ENCODE measurements at places on chromosomes 1 and 21.

DNA sequence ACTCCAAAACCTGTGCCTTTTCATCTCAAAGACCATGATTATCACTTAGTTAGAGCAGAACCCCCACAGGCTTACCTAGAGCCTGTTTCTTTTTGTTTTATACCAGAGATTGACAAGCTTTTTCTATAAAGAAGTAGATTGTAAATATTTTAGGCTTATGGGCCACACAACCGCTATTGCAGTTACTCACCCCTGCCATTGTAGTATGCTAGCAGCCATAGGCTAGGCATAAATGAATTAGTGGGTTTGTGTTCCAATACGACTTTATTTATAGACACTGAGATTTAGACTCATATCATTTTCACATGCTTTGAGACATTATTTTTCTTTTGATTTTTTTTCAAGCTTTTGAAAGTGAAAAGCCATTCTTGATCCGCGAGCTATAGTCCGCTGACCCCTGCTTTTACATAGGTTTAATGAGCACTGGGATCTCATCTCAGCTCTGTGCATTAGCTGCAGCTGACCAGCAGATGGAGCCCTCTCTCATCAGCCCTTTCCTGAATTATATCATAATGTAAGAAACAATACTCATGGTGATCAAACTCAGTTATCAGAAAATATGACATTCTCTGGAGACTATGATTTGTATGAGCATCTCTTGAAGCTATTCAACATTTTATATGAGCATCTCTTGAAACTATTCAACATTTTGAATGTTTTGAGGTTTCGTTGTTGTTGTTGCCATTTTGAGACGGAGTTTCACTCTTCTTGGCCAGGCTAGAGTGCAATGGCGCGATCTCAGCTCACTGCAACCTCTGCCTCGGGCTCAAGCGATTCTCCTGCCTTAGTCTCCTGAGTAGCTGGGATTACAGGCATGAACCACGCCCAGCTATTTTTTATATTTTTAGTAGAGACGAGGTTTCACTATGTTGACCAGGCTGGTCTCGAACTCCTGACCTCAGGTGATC is 111.9 kb upstream of the L1TD1 start:
- DNase-seq = no peak

DNA sequence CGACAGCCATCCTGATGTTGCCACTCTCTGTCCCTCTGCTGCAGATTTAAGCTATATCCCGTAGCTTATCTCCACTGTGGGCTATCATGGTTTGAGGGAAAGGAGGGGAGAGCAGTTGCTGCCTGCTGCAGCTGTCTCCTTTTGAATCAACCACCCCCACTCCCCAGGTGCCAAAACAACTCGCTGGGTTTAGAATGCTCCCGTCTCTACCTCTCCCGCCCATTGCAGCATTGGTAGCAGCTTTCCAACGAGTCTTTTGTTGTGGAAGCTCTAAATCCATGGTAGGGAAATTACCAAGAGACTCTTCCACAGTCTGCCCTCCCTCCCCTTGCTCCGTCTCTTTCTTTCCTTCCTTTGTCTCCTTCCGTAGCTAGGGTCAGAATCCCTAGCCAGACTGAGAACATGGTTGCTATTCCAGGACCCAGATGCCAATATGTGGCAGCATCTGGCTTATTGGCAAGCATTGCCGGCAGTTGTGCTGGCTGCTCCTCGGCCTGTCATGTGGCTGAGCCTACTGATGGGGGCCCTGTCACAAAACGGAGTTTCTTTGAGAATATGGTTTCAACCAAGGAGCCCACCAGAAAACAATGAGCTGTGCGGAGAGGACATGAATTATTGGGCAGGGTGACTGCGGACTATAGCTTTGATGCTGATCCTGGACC is 230.7 kb downstream of the RPS6KC1 start:
- no peak for DNase-seq

- DNase-seq = no peak
Observed at GRCh38 chr1:11955221-11955620, 20.7 kb downstream of the PLOD1 start.

DNA sequence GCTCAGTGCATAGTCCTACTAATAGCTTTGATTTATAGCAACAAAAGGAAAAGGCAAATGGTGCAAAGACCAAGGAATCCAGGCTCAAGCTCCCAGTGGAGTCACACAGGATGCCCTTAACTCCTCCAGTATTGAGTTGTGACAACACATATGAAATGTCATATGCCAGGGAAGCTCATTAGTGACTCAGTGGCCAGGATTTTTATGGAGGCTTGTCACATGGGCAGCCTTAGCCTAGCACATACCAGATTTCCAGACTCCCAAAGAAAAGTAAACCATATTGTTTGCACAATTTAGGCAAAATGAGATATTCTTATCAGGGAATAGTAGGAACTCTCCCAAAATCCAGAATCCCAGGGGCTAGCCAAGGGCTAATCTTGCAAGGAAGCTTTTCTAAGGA is 129.2 kb downstream of the MAGI3 start:
- no peak for DNase-seq

DNA sequence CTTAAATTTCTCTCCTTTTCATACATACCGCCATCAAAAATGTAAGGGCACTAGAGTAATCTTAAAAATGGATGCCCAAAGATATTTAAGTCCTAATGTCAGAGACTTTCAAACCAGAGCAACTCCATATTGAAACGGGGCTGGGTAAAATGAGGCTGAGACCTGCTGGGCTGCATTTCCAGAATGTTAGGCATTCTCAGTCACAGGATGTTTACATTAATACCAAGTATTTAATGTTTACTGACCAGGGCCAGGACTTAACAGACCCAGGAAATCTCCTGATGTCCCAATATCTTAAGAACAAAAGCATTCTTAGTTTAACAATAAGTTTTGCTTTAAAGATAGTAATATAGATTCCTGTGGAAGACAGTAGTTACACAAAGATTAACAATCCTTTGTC is 563.9 kb upstream of the BEND5 start:
- no peak for DNase-seq

DNA sequence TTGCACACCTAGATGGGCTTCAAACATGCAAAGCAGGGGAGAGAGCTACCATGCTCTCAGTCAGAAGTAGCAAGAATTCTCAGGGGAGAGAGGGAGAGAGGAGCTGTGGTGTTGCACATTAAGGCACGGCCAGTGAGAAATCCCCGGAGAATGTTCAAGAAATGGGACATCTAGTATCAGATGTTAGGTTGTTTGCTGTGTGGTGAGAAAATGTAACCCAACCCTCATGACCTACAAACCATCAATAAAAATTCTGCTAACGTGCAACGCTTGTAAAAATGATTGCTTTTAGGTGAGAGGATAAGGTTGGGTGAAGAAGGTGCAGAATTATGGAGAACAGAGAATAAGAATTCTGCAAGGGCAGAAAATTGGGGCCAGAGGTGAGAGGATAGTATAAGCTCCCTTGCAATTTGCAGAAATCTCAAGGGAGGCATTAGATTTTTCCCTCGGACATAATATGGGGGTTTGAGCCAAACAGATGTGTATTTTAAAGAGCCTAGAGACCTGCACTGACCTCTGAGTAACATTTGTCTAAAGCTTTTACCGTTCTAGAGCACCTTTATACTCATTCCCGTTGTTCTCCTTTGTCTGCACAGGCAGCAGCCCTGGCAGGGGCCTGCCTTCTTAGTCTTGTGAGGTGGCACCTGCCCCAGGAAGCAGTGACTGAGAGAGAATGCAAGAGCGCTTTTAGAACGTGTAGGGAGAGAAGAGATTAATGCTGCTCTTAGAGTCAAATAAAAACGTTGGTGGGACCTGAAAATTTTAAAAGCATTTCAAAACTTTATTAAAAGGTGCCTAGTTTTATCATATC is 25.4 kb upstream of the KIAA0040 start:
- no peak for DNase-seq

DNA sequence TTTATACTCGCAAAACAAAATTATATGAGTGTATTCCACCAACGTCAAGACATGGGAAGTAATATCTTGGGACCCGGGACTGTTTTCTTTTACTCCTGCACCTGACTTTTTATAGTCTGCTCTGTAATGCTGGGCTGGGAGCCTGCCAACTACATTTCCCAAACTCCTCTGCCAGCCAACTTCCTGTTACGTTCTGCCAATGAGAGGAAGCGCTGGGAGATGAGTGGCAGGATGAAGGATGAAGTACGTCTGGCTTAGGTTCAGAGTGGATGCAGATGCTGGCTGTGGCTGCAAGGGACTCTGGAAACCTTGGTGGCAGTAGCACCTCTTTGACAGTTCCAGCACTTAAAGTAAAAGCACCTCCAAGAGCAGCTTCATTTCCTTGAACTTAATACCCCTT is 59.6 kb downstream of the USP24 start:
- DNase-seq = no peak

- no peak for DNase-seq
Observed at GRCh38 chr21:46088189-46088588, 9.7 kb upstream of the COL6A2 start.

GRCh38 chr1:67610450-67610849 is 74.6 kb upstream of the GADD45A start:
- no peak for DNase-seq

- peak; percentile 46 for DNase-seq
Observed at GRCh38 chr1:153190373-153190772, 12.9 kb upstream of the LELP1 start.

GRCh38 chr1:53206735-53207379 is 10.2 kb downstream of the CPT2 start:
- no peak for DNase-seq

GRCh38 chr21:36134803-36135390 is at the start of gene CBR3:
Gene CBR3, plus strand, starts transcription at chr21:36135079. Its CDS starts 114 bp downstream, at chr21:36135193.
- DNase-seq = no peak

Data from NCI-H187 (cell line).